ENCODE measurements at places on chromosomes 6 and 20.

DNA sequence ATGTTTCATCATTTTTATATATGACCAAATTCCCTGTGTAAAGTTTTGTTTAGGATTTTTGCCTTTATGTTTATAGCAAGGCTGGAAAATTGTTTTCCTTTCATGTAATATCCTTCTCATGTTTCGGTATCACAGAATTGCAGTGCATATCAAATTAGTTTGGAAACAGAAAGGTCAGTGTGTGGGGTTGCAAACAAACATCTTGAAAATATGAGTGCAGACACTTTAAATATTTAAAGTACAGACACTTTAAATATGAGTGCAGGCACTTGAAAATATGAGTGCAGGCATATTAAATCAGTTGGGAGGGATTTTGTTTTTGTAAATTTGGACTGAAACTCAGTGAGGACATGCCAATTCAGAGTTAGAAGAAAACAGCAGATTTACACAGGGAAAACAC is 6.5 kb downstream of the SLPI start:
- no peak for DNase-seq

- no peak for DNase-seq
Observed at GRCh38 chr6:105077596-105078385, 102.0 kb downstream of the POPDC3 start.

DNA sequence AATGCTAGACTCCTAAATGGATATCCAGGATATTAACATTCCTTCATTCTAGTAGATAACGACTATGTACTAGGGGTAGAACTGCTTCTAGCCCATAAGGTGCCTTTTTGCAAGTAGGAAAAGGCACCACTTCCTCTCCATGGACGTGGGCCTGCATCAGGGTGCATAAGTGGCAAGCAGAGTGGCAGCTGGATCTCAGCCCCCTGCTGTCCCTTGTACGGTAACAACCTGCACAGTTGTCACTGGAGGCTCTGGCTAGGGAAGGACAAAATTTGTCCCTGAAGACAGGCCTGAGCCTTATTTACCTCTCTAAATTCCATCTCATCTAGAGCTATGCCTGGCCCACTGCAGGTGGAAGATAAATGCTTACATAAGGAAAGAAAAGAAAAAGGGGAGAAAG is 42.5 kb upstream of the SAYSD1 start:
- no peak for DNase-seq

DNA sequence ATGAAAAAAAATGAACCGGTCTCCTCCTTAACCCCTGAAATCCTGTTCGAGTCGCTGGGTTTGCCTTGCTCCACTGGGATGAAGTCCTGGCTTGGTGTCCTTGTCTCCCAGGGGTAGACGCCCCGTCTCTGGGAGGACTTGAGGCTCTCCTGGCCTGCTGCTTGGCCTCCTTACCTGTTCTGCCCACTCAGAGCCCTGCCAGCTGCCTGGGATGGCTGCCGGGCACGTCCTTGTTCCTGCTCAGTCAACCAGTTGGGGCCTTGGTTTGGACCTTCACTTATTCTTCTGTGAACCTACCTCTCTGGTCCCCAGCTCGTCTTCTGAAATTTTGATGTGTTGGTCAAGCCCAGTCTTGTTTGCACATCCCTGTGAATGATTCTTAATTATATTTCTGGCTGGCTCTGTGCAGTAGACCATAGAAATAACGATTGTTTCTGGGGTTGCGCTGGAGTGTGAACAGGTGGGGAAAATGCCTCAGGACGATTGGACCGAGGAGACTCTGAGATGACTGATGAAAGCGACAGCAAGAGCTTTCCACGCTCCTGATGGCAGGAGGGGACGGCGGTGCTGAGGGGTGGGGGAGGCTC is 126.5 kb upstream of the ESR1 start:
- no peak for DNase-seq

DNA sequence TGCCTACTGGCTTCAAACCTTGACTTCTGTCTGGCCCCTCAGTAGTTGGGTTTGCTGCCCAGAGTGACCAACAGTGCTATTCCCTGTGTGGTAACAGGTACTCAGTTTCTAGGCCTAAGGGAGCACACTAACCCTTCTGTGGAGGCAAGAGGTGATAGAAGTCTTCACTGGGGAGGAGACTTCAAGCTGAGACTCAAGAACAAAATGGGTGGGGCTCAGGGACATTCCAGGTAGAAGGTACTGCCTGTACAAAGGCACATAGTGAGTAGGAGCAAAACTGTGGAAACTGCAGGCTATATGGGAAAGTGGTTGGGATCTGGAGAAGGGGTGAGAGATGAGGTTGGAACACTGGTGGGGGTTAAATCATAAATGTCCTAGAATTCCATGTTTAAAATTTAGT is 2.3 kb upstream of the SCAND1 start:
- DNase-seq = no peak

DNA sequence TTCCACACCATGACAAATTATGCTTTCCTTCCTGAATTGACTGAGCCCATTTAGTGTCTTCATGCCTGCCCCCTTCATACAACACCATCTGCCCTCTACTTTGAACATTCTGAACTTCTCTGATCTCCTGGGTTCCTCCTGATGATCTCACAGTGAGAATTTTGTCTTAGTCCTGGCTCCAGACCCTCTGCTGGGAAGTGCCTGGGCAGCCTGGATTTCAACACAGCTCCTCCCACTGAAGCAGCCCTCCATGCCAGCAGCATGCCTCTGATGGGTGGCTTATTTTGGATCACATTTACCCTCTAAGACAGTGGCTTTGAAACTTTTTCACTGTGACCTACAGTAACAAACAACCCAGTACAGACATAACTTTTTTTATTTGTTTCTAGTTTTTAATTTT is 41.5 kb downstream of the DSE start:
- DNase-seq = no peak

DNA sequence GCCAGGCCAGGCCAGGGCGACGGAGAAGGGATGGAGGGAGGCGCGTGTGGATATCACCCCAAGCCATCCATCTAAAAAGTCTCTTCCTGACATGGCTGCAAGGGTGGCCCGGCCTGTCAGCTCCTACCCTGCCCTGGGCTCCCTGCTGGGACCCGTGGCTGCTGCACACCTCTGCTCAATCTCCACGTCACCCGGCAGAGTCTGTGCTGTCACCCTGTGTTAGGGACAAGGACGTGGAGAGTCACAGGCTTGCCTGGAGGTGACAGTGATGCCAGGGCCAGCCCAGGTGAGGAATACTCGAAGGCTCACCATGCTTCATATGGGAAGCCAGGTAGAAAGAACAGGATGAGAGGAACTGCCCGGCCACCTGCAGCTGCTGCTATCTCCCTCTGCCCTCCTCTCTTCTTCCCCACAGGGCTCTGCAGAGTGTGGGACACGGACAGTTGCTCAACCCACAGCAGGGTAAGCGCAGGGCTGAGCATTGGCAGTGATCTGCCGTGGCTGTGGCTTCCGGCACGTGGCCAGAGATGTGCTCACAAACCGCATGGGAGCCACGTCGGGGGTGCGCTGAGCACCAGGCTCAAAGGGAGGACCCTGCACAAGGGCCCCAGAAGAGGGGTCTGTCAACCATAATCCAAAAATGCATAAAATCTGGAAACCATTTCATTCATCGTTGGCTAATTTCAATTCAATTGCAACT is 214.3 kb downstream of the DLL1 start:
- DNase-seq = no peak

DNA sequence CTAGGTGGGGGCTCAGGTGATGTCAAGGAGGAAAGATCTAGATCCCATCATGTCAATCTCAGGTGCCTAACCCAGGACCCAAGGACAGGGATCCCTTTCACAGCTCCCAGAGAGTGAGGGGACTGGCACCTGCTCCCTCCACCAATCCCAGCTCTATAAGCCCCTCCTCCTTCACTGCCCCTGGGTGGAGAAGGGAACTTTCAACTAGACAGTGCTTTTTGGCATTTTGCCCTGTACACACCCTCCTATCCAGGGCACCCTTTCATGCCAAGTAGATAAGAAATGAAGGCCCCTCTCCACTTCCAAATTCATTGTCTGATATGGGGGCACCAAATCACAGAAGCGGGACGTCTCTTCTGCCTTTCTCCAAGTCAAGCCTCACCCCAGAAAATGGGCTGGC is 61.6 kb downstream of the MDGA1 start:
- no peak for DNase-seq

DNA sequence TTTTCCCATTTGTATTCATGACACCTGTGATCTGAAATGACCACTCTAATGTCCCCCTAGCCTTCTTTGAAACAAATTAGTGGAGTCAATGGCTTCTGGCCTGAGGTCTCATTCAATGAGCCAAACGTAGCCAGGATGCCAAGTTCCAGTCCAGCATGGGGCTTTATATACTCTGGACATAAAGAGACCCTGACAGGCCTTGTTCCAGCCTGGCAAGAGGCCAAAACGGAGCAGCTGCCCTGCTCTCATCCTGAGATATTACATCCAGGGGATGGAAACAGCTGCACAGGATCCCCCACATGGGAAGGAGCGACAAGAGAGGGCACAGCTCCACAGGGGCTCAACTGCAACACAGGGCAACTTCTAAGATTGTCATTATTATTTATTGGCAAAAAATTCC is 437.8 kb downstream of the CDH26 start:
- DNase-seq = no peak

GRCh38 chr6:122285292-122285913 is 114.0 kb upstream of the HSF2 start:
- no peak for DNase-seq

DNA sequence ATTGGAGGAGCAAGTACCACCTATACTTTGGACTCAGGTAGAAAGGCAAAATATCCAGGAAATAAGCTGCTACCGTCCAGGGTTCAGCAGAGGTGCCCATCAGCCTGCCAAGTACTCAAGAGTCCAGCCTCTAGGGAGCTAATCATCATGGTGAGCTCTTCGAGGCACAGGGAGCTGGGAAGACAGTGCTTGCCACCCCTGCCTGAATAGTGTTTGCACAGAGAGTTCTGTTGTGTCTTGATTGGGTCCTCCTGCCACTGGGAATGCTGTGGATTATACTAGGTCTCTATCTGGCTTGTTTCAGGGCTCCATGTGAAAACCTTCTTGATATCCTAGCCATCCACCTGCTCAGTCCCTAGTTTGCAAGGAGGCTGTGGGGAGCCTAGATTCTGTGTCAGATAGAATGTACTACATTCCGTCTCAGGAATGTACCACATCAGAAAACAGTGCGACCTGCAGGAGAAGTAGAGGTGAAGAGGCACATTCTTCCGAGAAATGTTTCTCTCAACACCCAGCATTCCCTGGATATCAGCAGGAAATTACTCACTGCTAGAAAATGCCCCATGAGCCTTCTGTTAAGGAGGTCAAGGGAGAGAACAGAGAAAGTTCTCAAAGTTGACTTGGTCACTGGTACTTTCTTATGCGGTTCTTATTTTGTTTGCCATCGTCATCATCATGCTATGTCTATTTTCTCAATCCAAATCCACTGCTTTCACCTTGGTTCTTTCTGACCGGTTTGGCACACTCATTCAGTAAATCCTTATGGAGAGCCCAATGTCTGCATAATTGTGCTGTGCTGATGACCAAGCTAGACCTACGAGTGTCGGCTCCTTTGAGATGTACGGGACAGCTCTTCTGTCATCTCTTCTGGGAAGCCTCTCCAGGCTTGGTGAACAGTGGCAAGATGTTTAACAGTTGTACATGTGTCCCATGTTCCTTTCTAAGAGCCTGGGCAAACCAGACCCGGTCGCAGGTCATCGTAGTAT is 30.7 kb downstream of the PTPN1 start:
- DNase-seq = no peak

DNA sequence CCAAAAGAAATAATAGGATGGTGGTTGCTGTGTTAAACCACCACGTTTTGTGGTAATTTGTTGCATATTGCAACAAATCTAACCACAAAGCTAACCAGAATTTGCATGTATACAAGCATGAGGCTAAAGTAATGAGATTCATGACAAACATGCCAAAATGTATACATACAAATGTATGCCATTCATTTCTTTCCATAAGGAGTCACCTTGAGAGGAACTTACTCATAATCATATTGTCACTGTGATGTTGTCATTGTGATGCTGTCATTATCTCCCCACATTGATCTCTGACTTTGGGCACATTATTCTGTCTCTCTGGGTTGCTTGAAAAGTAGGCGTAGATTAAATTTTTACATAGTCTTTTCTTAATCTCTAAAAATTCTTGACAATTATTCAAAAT is 886.8 kb upstream of the FLRT3 start:
- DNase-seq = no peak

- no peak for DNase-seq
Observed at GRCh38 chr6:127737768-127738167, 160.8 kb downstream of the C6orf58 start.

DNA sequence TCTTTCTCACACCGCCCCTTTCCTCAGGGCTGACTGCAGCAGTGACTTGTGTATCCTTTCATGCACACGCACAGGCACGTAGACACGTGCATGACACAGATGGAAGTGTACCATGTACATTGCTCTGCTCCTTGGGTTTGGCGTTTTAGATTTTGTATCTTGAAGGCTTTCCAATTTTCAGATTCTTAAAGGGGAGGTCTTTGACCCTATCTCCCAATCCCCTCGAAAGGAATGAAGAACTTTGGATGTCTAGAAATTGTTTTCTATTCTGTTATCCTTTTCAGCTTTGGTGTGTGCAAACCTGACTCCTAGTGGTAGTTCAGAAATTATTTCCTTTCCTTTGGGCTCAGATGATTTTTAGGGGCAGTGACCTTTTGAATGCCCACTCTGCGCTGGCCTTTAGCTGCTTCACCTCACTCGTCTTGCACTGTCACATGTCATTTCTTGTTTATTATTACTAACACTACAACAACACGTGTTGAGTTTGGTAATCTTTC is 63.0 kb downstream of the HIVEP1 start:
- DNase-seq = no peak

GRCh38 chr20:34907616-34908469 is 31.4 kb downstream of the ACSS2 start:
- no peak for DNase-seq

- no peak for DNase-seq
Observed at GRCh38 chr6:25628471-25629197, 23.4 kb upstream of the SCGN start.

- no peak for DNase-seq
Observed at GRCh38 chr6:121430514-121431460, 4.7 kb upstream of the GJA1 start.

DNA sequence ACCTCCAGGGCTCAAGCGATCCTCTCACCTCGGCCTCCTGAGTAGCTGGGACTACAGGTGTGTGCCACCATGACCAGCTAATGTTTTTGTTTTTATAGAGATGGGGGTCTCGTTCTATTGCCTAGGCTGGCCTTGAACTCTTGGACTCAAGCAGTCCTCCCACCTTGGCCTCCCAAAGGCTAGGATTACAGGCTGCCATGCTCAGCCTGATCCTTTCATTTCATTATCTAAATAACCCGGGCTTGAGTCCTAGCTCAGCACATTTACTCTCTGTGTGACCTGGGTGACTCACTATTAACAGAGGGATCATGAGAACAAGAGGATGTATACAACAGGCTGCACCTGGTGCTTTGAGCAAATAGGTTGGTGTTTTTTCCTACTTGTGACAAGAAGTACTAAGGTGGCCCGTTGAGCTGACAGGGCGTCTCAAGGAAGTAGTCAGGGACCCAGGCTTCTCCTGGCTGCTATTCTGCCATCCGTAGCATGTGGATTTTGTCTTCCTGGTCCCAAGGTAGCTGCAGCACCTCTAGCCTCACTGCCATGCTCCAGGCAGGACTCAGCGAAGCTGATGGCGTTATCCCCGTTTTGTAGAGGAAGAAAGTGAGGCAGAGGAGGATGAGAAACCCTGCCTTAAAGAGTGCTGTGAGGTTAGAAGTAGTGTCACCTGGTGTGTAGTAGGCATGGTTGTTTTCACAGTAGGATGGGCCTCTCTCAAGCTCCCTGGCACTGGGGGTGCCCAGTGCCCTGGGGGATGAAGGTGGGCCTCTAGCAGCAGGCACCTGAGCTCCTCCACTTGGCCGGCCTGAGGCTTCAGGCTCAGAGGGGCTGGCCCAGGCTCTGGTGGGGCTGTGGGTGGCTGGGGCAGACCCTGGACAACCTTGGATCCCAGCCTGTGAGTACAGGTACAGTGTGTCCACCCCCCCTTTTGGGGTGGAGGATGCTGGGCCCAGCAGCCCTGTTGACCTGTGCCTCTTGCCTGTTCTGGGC is 62.4 kb downstream of the ADNP start:
- DNase-seq = no peak

Data from activated T-helper 1 cell treated with anti-CD3 and anti-CD28 coated beads, Interleukin-2, amount 50 U/mL, for 16 hours (primary cell).